ENCODE measurements at places on chromosomes 1 and 21. TPM values are rescaled to one million over a fixed set of nuclear protein-coding genes. Genes with fewer than 3 reads are reported as not detected.
A peak's percentile ranks its signal among the peaks of the same experiment; 100 is the strongest.

DNA sequence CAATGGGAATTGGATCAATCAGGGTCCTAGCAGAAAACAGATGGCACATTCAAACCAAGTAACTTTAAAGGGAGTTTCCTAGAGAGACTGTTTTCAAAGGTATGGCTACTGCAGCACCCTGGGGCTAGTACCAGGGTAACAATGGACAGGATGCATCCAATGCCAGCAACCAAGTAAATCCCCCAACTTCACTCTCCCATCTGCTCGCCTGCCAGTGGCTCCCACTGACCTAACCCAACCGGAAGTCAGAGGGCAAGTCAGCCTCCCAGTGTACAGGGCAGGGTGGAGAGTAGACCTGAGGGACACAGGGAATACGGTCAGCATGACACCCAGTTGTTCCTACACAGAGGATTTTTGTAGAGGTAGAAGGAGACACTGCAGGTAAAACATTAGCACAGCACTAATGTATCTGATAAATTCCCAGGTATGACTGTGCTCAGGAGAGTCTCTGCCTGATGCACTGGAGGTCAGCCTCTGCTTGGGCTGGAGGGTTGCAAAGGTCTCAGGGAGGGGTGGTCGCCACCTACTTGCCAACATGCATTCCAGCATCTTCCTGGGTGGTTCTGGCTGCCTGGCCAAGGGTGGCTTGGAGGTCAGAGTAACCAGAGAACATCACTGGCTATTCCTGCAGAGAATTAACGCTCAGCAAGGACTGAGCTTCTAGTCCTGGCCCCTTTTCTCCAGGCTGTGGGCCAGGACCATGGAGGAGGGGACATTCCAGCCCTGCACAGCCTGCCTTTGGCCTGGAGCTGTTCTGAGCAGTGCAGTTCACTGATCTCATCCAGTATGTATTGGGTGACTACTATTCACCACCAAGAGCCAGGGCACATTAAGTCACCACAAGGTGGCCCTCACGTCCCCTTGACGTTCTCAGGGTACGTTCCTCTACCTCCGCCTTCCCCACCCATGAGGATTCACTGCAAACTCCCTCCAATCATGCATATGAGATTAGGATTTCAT is 5.1 kb upstream of the GJA4 start:
- no peak overlapping the region for H3K27ac ChIP-seq
- H3K27me3 ChIP-seq = no peaks in the 10 kb centered on the region
- no peaks in the 10 kb centered on the region for H3K36me3 ChIP-seq
- H3K4me3 ChIP-seq = no peak overlapping the region
- no peak for DNase-seq

GRCh38 chr21:19833082-19833481 is 1165.1 kb upstream of the NCAM2 start:
- H3K4me3 ChIP-seq = no peak overlapping the region
- H3K4me1 ChIP-seq = no peaks in the 10 kb centered on the region
- H3K36me3 ChIP-seq = no peaks in the 10 kb centered on the region
- no peak overlapping the region for H3K27ac ChIP-seq
- DNase-seq = no peak

DNA sequence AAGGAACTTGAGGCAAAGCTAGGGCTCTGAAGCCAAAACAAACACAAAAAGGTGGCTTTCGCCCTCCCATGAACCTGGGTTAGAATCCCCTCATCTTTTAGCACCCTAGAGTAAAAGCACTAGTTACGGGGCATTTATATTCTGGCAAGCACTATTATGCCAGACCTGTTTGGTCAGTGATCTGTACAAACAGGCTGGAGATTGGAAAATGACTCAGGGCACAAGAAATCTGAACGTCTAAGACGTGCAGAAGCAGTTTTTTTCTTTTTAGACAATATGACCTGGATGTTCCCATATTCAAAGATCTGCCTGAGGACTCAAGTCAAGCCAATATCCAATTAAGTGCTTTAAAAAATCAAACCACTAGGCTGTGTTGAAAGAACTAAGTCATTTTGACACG is 3.0 kb downstream of the ZNF436 start:
- H3K27me3 ChIP-seq = no peaks in the 10 kb centered on the region
- no peak for DNase-seq
- H3K4me3 ChIP-seq = no peak overlapping the region

DNA sequence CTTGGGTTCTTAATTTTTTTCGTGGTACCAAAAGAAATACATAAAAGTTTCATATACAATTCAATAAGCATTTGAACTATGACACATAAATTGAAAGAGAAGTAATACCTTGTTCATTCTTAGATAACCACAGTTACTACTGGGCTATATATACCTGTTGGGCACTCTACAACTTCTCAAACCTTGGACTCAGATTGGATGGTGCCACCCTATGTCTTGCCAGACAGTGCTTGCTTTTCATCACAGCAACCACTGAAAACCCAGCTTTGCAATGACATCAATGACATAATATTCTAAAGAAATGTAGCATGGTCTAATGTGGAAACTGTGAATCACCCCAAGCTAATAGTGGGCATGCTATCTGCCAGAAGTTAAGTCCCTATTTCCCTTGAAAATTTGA is 62.8 kb upstream of the DPH5 start:
- H3K4me1 ChIP-seq = no peaks in the 10 kb centered on the region
- H3K36me3 ChIP-seq = no peaks in the 10 kb centered on the region
- no peak overlapping the region for H3K27ac ChIP-seq
- no peaks in the 10 kb centered on the region for H3K27me3 ChIP-seq
- H3K4me3 ChIP-seq = no peak overlapping the region

- H3K27ac ChIP-seq = no peak overlapping the region
Observed at GRCh38 chr1:188584119-188584518, 1755.4 kb downstream of the PLA2G4A start.

DNA sequence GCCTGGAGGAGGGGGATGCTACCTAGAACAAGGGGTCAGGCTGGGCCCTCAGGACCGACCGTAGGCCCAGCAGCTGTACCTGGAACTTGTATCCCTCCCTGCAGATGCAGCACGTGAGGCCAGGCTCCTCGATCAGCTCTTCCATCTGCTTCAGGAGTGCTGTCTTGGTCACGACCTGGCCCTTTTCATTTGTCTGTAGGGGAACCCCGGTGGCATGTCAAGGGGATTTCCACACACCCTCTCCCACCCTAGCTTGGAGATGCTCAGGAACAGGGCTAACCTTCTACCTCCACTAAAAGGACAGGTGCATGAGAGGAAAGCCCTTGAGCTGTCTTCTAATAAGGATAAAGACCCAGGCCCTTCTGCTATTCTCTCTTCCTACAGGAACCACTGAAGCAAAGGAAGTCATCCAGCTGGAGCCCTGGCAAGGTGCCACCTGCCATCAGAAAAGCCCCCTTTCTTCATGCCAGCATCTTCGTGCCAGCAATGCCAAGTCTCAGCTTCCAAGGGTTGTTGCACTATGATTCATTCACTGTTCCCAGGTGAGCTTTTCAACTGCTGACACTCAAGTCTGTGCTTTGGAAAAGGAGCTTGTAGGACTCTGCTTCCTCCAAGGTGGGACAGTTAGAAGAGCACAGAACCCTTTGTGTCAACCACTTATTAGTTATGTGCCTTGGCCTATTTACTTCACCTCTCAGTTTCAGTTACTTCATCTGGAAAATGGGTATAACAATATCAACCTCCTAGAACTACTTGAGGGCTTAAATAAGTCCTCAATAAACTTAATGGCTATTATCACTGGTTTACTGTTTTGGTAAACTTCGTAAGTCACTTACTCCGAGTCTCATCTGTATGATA is 122.1 kb downstream of the UBR4 start:
- H3K4me3 ChIP-seq = no peak overlapping the region
- no peak for DNase-seq
- H3K36me3 ChIP-seq = peaks cover 77% of the 10 kb centered on the region
- H3K4me1 ChIP-seq = no peaks in the 10 kb centered on the region
- no peak overlapping the region for H3K27ac ChIP-seq

GRCh38 chr1:10326251-10326650 is 72.6 kb upstream of the PGD start:
- no peaks in the 10 kb centered on the region for H3K27me3 ChIP-seq
- no peak overlapping the region for H3K27ac ChIP-seq
- H3K36me3 ChIP-seq = peaks cover 16% of the 10 kb centered on the region
- DNase-seq = no peak

- peaks cover 14% of the 10 kb centered on the region for H3K36me3 ChIP-seq
- H3K4me1 ChIP-seq = peaks cover 3% of the 10 kb centered on the region
- no peaks in the 10 kb centered on the region for H3K27me3 ChIP-seq
Observed at GRCh38 chr1:2310332-2311183, 80.8 kb downstream of the MORN1 start.

DNA sequence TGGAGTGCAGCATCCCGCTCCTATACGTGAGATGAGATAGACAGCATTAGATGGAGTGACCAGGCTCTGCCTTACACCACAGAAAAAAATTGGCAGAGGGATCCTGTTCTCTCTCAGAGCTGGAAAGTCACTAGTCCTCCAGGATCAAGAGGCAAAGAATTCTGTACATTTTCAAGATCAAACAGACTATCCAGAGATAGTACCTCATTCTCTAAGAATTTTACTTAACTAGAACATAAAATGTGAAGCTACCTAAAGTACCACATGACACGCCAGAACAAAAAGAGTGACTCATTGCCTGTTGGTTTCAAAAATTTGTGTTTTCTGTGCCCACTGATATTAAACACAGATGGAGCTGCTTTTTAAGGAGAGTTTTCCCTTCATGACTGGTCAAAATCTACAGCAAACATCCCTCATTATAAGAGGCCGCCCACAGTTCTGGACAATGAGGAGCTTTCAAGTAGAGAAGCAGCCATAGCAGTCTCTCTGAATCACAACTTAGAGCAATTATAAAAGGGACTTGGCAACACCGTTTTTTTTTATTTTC is 32.3 kb downstream of the CD160 start:
- H3K4me1 ChIP-seq = no peaks in the 10 kb centered on the region
- no peak for DNase-seq
- peaks cover 22% of the 10 kb centered on the region for H3K36me3 ChIP-seq

DNA sequence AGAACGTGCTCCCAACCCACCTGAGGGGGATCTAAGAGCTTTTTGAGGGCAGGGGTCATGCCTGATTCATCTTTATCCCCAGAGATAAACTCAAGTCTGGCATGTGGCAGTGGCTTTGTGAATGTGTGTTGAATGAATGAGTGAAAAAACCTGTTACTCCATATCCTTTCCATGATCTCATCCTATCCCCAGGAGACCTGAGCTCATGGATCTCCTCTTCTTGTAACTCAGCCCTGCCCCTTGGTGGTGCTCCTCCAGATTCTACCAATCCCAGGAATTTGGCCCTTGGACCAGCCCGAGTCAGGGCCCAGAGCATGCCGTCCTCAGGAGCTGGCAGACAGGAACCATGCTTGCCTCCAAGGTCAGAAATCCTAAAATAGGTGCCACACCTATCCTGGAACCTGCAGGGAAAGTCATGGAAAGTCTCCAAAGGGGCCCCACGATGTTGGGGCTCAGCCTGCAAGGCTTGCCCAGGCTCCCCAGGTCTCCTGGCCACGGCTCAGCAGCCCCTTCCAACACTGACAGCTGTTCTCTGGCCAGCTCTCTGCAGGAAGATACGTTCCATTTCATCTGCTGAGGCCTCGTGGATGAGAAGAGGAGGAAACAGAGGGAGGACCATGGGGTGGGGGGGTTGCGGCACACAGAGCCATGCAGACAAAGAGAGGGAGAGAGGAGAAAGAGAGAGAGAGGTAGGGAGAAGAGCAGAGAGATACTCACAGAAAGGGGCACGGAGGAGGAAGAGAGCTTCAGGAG is 214.6 kb downstream of the TRABD2B start:
- H3K36me3 ChIP-seq = peaks cover 13% of the 10 kb centered on the region
- no peaks in the 10 kb centered on the region for H3K27me3 ChIP-seq
- DNase-seq = no peak
- no peaks in the 10 kb centered on the region for H3K4me1 ChIP-seq
- no peak overlapping the region for H3K27ac ChIP-seq

GRCh38 chr1:85984636-85985035 is 171.9 kb downstream of the COL24A1 start:
- no peak overlapping the region for H3K27ac ChIP-seq
- H3K4me1 ChIP-seq = no peaks in the 10 kb centered on the region
- DNase-seq = no peak

DNA sequence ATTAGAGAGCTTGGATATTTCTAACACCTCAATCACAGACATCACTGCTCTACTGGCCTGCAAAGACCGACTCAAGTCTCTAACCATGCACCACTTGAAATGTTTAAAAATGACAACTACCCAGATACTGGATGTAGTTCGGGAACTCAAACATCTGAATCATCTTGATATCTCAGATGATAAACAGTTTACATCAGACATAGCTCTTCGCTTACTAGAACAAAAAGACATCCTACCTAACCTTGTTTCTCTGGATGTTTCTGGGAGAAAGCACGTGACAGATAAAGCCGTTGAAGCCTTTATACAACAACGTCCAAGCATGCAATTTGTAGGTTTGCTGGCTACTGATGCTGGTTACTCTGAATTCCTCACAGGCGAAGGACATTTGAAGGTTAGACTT is 45.1 kb downstream of the ZYG11B start:
- H3K27ac ChIP-seq = no peak overlapping the region
- H3K36me3 ChIP-seq = peaks cover 3% of the 10 kb centered on the region
- H3K4me1 ChIP-seq = no peaks in the 10 kb centered on the region
- no peak overlapping the region for H3K4me3 ChIP-seq
- DNase-seq = no peak
- no peaks in the 10 kb centered on the region for H3K27me3 ChIP-seq

DNA sequence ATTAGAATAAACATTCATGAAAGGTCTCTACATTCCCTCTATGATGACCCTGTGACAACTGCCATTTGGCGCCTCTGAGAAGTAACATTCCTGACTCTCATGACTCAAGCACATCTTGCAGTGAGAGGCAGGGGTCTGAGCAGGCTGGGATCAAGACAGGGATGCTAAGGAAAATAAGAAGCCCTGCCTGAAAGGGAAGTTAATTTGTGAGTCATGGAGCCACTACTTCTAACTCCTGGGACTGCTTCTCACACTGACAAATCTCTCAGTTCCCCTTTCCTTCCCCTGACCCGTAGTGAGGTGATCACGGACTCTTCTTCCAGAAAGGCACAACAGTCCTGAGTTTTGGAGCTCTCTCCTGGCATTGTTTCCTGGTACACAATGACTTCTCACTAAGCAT is 231.9 kb downstream of the TNR start:
- H3K4me3 ChIP-seq = no peak overlapping the region
- H3K4me1 ChIP-seq = no peaks in the 10 kb centered on the region
- H3K27ac ChIP-seq = no peak overlapping the region
- H3K27me3 ChIP-seq = no peaks in the 10 kb centered on the region

DNA sequence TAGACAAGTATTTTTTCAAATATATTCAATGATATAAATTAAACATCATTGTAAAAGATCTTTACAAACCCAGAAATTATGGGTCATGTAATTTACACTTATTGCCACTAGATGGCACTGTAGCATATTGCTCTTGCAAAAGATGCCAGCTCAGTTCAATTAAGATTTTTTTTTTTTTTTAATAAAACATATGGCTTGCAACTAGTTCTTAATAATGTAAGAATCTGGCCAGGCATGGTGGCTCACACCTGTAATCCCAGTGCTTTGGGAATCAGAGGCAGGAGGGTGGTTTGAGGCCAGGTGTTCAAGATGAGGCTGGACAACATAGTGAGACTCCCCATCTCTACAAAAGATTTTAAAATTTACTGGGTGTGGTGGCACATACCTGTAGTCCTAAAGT is 49.4 kb upstream of the DESI2 start:
- peaks cover 2% of the 10 kb centered on the region for H3K4me1 ChIP-seq
- H3K36me3 ChIP-seq = no peaks in the 10 kb centered on the region
- H3K27me3 ChIP-seq = no peaks in the 10 kb centered on the region
- no peak overlapping the region for H3K4me3 ChIP-seq
- DNase-seq = peak; percentile 36
- H3K27ac ChIP-seq = no peak overlapping the region

ASTN1 gene
- not detected for polyA plus RNA-seq

ERVH48-1 gene
- not detected for polyA plus RNA-seq

SPRR2E gene
- not detected for polyA plus RNA-seq

ATAD3C gene
- polyA plus RNA-seq = not detected

OBSCN gene
- polyA plus RNA-seq = 5.9 TPM
